ENCODE measurements at places on chromosomes 7 and 10.

- DNase-seq = no peak
Measured at GRCh38 chr10:91816981-91817380, 18.8 kb downstream of the TNKS2 start.

GRCh38 chr10:88401671-88402347 is 181.3 kb downstream of the RNLS start:
- no peak for DNase-seq

- no peak for DNase-seq
Measured at GRCh38 chr10:4474829-4475228, 351.2 kb upstream of the AKR1E2 start.

GRCh38 chr10:102465466-102465865 is 14.1 kb upstream of the C10orf95 start:
- DNase-seq = no peak

DNA sequence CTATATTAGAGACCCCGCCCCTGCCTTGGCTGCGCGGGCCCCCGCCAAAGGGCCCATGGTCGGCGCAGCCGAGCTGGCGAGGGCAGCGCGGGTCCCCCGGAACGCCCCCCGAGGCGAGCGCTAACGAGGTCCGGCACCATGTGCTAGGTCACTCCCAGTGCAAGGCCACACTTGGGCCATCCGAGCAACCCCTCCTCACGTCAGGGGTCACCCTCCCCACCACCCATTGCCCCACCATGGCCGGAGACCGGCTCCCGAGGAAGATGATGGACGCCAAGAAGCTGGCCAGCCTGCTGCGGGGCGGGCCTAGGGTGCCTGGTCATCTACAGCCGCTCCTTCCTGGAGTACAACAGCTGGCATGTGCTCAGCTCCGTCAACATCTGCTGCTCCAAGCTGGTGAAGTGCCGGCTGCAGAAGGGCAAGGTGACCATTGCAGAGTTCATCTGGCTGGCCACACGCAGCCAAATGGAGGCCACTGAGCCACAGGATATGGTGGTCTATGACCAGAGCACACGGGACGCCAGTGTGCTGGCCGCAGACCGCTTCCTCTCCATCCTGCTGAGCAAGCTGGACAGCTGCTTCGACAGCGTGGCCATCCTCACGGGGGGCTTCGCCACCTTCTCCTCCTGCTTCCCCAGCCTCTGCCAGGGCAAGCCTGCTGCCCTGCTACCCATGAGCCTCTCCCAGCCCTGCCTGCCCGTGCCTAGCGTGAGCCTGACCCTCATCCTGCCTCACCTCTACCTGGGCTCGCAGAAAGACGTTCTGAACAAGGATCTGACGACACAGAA is 12.4 kb upstream of the SEC24C start:
- no peak for DNase-seq

DNA sequence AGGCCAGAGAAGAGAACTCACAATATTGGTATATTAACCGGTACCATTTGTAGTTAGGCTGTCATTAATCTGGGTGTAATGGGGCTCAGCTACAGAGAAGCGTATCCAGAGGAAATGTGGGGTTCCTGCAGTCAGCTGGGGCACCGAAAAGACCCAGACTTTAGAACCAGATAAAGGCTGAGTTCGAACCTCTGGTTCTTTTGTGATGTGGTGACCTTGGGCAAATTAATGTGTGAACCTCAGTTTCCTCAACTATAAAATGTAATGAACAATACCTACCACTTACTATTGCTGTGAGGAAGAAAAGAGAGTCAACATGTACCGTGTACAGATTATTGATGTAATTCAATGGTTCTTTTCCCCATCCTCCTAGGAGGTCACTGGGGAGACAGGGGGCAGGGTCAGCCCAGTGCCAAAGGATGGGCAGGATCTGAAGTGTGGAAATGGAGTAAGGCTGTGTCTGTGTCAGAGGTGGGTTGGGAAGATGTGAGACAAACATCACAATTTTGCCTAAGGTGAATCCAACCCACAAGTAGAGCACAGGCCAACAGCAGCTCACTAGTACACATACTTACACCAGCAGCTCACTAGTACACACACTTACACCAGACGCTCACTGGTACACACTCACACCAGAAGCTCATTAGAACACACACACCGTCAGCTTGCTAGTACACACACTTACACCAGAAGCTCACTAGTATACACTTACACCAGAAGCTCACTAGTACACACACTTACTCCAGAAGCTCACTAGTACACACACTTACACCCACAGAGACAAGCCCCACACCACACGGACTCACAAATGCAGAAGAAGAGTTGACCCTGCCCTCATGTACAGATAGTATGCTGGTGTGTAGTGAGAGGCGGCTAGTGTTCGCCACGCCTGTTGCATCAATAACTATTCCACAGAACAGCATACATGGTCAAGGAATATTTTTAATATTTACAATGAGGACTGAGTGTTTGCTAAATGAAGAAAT is 28.0 kb downstream of the PRSS2 start:
- no peak for DNase-seq

DNA sequence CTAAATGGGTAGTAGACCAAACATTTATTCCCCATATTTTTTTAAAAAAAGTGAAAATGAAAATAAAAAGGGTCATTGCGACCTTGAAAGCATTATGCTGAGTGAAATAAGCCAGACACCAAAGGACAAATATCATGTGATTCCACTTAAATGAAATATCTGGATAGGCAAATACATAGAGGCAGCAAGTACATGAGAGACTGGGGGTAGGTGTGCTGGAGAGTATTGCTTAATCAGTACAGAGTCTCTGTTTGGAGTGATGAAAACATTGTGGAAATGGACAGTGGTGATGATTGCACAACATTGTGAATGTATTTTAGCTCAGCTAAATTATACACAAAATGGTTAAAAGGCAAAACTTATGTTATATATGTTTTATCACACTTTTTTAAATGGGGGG is 169.4 kb downstream of the AKR1D1 start:
- DNase-seq = no peak

- no peak for DNase-seq
Measured at GRCh38 chr10:26367771-26368170, 70.4 kb upstream of the APBB1IP start.

All from SHP77 (cell line).